ENCODE measurements at places on chromosomes 5 and 9.

DNA sequence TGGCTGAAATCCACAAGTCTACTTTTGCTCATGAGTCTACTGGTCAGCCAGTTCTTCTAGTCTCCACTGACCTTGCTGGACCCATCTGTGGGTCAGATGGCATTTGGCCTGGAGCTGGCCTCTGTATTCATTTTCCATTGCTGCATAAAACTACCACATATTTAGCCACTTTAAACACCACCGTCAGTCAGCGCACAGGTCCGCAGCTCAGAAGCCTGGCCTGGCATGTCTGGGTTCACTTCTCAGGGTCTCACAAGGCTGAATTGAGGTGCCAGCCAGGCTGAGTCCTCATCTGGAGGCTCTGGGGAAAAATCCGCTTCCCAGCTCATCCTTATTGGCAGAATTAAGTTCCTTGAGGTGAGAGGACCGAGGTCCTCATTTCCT lies 54.7 kb downstream of the BARX1 start:
- DNase-seq = no peak

DNA sequence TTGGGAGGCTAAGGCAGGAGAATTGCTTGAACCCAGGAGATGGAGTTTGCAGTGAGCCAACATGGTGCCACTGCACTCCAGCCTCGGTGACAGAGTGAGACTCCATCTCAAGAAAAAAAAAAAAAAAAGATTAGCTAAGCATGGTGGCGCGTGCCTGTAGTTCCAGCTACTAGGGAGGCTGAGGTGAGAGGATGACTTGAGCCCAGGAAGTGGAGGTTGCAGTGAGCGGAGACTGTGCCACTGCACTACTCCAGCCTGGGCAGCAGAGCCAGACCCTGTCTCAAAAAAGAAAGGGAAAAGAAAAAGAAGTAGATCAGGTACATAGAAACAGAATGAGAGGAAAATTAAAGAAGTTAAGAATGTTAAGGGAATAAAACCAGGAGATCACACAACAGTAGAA lies 927.1 kb upstream of the DMAC1 start:
- DNase-seq = no peak

- DNase-seq = no peak
Observed at GRCh38 chr5:37575541-37576489, 196.7 kb downstream of the WDR70 start.

- no peak for DNase-seq
Observed at GRCh38 chr5:170289121-170289520, 8.5 kb downstream of the LCP2 start.

GRCh38 chr5:141957367-141957996 lies 520 bp downstream of the PCDH12 start:
- DNase-seq = no peak

- DNase-seq = no peak
Observed at GRCh38 chr5:95220381-95220780, 64.5 kb downstream of the MCTP1 start.

DNA sequence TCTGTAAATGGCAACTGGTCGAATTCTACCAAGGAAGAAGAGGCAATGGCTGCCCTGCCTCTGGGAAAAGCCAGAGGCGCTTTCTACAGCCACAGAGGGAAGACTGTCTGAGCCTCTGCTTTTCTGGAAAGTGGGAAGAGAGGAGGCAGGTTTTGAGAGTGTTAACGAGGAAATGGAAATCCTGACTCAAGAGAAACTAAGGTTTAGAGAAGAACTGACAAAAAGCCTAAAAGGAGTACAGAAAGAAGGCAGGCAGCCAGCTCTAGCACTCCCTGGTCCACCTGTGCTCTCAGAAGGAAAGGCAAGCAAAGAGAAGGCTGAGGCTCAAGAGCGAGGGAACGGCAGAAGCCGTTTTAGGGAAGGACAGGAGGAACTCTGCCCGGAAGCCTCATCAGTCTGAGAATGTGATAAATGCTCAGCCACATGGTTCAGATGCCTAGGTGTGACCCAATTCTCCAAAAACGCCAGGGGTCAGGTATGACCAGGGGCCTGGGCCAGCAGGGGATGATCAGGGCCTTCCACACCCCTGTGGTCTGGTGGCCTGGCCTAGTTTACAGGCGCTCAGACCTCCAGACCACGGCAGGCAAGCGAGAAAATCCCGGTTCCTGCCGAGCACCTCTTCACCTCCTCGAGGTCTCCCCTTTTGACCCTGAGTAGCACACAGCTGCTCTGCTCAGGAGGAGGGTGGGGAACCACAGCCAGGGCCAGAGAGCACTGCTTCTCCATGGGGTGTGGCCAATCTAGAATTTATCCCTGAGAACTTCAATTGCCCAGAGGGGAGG lies 79.9 kb upstream of the FBXW11 start:
- DNase-seq = no peak

DNA sequence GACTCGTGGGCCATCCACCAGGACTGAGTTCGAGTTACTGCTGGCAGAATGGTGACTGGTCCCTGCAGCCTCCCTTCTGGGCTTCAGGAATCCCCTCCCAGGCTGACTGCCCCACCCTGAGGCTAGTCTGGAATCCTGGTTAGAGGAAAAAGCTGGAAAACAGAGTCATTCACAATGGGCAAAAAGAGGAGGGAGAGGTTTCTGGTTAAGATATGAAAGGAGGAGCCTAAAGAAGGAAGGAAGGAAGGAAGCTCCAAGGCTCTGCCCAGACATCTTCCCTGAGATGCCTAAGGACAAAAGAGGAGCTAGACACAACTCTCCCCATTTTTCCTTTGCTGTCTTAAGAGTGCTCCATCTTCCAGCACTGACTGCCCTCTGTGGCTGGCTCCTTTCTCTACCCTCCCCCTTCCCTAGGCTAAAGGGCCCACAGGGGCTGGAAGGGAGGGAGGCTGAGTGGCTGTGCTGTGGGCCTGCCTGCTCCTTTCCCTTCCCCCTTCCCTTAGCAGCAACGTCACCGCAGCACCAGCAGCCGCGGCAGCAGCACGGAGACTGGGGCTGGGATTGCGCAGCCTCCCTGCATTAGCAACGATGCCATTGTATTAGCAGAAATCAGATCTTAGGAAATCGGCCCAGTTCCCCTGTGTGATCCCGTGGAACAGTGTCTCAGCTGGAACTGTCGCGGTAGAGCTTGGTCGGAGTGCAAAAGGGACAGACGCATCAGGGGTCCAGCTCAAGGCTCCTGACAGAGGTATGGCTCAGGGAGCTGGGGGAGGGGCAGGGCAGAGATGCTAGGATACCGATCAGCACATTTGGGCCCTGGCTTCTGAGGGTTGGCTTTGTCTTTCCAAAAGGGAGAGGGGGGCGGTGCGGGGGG lies 48.7 kb downstream of the RUSC2 start:
- DNase-seq = no peak

- DNase-seq = no peak
Observed at GRCh38 chr9:95441081-95441480, 75.7 kb downstream of the PTCH1 start.

GRCh38 chr5:118397236-118397635 lies 591.1 kb downstream of the DTWD2 start:
- no peak for DNase-seq

DNA sequence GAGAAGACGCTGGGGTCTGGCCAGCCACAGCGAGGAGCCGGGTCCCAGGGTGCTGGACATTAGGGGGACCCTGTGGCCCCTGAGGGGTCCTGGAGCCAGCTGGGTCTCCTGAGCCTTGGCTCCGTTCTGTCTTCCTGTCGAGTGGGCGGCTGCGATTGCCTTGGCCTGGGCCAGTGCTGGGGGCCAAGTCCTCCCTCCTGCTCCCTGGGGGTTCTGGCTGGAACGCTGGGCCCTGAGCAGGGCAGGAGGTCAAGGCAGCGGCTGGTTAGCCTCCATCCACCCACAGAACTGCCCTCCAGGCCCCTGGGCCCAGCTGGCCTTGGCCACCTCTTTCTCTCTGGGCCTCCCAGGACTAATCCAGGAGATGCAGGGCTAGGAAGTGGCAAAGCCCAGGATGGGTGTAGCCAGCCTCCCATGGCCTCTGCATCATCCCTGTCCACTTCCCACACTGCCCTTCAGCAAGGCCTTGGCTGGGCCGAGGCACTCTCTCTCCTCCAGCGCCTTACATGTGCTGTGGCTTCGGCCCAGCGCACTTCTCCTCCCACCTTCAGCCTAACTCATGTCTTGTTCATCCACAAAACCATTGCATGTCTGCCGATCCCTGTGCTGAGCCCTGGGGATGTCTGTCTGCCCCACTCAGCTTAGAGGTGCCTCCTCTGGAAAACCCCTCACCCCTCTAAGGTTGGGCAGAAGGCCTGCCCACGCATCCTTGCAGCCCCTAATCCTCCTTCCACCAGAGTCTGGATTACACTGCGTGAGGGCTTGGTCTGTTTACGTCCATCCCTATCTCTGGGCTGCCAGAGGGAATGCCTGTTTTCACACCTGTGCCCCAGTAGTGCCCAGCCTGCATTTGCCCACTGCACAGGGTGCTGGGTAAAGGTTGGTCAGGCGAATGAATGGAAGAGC lies 5.0 kb downstream of the LAMC3 start:
- no peak for DNase-seq

- no peak for DNase-seq
Observed at GRCh38 chr9:99365233-99365980, 143.3 kb downstream of the SEC61B start.

GRCh38 chr5:141952020-141952419 lies 6.0 kb downstream of the PCDH12 start:
- DNase-seq = no peak

DNA sequence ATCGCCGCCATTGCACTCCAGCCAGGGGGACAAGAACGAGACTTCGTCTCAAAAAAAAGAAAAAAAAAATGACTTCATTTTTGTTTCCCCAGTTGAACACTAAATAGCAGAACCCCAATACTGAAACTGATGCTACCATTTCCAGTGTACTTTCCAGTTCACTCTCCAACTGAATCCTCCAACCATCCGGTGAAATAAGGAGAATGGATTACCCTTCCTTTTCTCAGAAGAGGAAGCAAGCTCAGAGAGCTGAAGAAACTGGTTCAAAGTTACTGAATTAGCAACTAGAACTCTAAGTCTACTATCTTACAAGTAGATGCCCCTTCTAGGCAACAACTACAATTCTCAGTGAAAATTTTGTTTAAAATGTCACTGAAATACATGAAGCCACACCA lies 3.9 kb downstream of the FAM13B start:
- DNase-seq = no peak

DNA sequence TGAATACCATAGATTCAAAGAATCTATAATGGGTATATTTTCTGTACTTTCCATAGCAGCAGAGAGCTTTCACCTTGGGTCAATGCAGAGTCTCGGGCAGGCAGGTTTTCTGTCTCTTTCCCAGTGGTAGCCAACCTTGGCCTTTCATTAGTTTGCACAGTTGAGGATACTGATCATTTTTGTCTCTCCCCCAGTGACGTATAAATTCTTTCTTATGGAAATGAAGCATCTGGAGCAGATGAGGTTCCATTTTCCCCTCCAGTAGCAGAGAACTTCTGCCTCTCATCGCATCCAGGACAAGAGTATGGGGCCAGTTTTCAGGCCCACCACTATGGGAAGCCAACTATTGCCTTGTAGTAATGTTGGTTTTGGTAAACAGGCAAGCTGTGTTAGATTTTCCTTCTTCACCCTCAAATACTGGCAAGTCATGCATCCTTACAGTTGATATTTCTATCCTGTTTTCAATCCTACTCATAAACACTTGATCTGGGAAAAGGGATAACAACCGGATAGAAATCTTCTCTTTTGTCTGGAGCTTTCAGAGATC lies 845.2 kb upstream of the CDH18 start:
- no peak for DNase-seq

GRCh38 chr9:107975426-107976010 lies 485.9 kb upstream of the KLF4 start:
- no peak for DNase-seq

- peak; percentile 16 for DNase-seq
Observed at GRCh38 chr5:95731571-95732554, 727 bp downstream of the RHOBTB3 start.

DNA sequence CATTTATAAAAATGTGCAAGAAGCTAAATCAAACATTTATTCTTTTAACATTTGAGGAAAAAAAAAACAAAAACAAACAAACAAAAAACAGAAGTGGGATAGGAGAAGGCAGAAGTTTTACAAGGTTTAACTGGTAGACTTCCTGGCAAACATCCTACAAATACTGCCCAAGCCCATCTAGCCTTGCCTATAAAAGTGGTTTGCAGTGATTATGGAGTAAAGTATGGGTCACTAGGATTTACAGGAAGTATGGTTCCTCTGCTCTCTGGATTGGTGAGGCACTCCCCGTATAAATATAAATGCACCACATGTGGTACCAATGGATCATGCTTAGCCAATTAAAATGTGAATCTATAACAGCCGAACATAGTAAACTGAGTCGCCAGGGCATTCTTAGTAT lies 291.9 kb downstream of the EDIL3 start:
- no peak for DNase-seq

GRCh38 chr9:18263377-18263776 lies 210.6 kb upstream of the ADAMTSL1 start:
- DNase-seq = no peak

GRCh38 chr5:63022403-63022802 lies 443.8 kb downstream of the LRRC70 start:
- no peak for DNase-seq

DNA sequence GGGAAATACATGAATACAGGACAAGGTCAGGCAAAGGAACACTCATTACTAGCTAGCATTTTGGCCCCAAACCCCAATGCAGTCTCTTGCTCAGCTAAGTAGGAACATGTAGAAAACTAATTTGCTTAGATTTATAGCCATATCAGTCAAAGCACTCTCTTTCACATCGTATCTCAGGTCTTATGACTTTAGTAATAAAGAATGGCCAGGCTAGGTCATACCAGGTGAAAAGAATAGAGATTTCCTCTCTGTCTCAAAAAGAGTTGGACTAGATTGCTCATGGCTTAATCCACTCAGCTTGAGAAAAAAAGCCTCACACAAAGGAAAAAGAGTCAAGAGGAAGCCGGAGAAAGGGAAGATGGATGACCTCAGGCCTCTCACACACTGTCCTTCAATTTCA lies 772.7 kb upstream of the SEMA6A start:
- DNase-seq = no peak

GRCh38 chr5:171223927-171224326 lies 85.1 kb upstream of the TLX3 start:
- DNase-seq = no peak

- no peak for DNase-seq
Observed at GRCh38 chr5:55913466-55914413, 62.6 kb downstream of the IL31RA start.

GRCh38 chr9:15239816-15240215 lies 67.2 kb downstream of the TTC39B start:
- no peak for DNase-seq

DNA sequence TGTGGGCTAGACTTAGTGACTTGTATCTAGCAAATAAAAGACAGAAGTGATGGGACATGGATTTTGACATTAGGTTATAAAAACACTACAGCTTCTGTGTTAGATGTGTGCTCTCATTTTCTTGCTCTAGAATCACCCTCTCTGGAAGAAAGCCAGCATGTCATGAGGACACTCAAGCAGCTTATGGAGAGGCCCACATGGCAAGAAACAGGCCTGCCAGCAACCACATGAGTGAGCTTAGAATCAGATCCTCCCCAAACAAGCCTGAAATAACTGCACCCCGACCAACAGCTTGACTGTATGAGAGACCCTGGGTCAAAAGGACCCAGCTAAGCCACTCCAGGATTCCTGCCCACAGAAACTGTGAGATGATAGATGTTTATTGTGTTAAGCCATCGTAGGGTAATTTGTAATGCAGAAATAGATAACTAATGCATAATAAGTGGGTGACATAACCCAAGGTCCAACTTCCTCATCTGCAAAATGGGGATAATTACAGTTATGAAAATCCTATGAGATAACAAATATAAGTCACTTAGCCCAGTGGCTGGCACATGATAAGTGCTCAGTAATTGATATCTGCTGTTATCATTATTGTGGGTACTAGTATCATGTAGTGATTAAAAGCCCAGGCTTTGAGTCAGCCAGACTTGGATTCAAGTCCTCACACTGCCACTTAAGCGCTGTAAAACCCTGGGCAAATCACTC lies 86.5 kb downstream of the KLHL3 start:
- DNase-seq = no peak
